Type B pancreatic cell (in vitro differentiated cells): ENCODE measurements at places on chromosomes 12 and 14.

GRCh38 chr12:22578328-22578727 lies 34.0 kb upstream of the C2CD5 start:
- no peaks in the 10 kb centered on the region for H3K4me1 ChIP-seq
- no peak overlapping the region for H3K27ac ChIP-seq
- H3K36me3 ChIP-seq, result no peaks in the 10 kb centered on the region

GRCh38 chr14:33362934-33363333 lies 424.3 kb downstream of the NPAS3 start:
- no peaks in the 10 kb centered on the region for H3K27me3 ChIP-seq
- no peak for DNase-seq
- no peak overlapping the region for H3K27ac ChIP-seq
- H3K4me3 ChIP-seq, result no peak overlapping the region
- H3K4me1 ChIP-seq, result peaks cover 26% of the 10 kb centered on the region
- no peaks in the 10 kb centered on the region for H3K36me3 ChIP-seq

DNA sequence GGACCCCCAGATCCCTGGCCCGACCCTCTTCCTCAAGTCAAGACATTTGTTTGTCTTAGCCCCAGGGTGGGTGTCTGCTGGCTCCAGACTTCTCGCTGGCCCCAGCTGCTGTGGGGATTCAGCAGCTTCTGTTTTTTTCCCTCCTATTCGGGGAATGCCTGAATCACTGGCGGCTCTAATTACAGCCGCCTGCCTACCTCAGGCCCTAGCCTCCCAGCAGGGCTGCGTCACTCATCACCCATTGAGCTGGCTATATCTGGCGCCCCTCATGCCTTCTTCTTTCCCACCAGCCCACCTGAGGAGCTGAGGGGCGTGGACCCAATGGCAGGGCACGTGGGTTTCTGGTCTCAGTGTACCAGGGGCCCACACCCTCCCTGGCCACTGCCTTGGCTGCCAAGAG lies 10.1 kb downstream of the KRT80 start:
- no peak for DNase-seq
- H3K36me3 ChIP-seq, result no peaks in the 10 kb centered on the region
- H3K4me1 ChIP-seq, result peaks cover 32% of the 10 kb centered on the region

DNA sequence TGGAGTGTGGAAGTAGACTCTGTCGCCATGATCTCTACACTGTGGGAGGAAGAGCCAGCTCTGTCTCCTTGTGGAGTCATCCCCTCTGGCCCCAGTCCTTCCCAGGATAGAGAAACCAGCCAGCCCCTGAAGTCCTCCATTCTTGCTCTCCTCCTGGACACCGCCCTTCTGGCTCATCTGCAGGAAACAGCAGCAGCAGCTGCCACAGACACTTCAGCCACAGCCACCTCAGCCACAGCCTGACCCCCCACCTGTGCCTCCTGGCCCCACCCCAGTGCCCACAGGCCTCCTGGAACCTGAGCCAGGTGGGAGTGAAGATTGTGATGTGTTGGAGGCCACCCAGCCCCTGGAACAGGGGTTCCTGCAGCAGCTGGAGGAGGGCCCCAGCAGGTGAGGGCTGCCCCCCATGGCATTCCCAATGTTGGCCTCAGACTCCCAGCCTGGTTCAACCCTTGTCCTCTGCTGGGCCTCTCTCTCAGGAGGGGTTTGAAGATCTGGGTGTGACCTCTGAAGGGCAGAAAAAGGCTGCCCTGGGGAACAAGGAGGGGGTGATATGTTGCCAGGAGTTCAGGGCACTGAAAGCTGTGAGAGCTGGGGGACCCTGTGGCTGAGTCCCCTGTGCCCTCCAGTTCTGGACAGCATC lies 10.5 kb downstream of the PRPF40B start:
- no peak overlapping the region for H3K4me3 ChIP-seq
- DNase-seq, result no peak
- peaks cover 15% of the 10 kb centered on the region for H3K4me1 ChIP-seq
- H3K36me3 ChIP-seq, result peaks cover 12% of the 10 kb centered on the region
- no peaks in the 10 kb centered on the region for H3K27me3 ChIP-seq

GRCh38 chr14:86521031-86521730 lies 991.2 kb downstream of the FLRT2 start:
- H3K36me3 ChIP-seq, result no peaks in the 10 kb centered on the region
- H3K27ac ChIP-seq, result no peak overlapping the region
- DNase-seq, result no peak
- no peaks in the 10 kb centered on the region for H3K27me3 ChIP-seq
